ENCODE measurements at places on chromosomes 1 and 21.

- no peak for DNase-seq
Measured at GRCh38 chr21:45433911-45434644, 29.1 kb downstream of the COL18A1 start.

- no peak for DNase-seq
Measured at GRCh38 chr1:89567797-89568196, 43.2 kb downstream of the LRRC8B start.

DNA sequence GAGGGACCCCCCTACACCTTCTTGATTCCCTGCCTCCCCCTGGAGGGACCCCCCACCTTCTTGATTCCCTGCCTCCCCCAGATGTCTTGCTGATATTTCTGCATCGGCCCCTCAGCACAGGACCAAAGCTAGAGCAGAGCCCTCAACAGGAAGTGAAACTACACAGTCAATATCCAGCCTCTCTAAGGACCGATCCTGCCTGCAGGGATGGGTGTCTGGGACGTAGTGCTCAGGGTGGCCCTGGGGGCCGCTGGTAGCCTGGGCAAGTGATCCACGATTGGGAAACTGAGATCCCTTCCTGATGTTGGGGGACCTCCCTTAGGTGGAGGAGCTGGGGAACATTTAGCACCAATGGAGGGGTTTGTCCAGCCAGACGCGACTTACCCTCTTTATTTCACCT lies 3.9 kb upstream of the LEFTY2 start:
- no peak for DNase-seq

- DNase-seq, result no peak
Measured at GRCh38 chr1:65691152-65691900, 101.4 kb upstream of the PDE4B start.

DNA sequence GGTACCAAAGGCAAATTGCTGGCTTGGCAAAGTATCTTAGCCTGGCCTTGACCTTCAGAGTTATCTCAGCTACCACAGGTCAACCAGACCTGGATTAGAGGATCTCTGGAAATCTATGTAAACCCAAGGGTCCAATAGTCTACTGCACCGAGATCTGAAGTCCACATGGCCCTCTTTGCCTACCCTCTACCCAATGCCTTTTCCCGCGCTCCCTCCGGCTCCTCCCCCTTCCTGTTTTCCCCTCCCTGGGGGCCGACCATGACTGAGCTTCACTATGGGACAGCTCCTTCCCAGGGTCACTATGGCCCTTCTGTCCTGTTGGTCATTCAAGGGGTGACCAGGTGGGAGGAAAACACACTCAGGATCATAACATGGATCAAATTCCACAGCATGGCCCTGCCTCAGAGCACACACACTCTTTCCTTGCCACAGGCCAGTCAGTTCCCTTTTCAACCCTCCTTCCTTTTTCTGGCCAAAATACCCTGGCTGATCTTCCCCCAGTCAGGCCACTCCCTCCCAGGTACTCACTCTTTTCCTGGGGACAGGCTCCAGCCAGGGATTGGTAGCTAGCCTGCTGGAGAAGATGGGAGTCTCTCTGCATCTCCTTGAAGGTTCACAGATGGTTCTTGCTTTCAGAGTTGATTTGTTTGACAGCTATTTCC lies 19.1 kb upstream of the TMEM183A start:
- DNase-seq, result no peak

DNA sequence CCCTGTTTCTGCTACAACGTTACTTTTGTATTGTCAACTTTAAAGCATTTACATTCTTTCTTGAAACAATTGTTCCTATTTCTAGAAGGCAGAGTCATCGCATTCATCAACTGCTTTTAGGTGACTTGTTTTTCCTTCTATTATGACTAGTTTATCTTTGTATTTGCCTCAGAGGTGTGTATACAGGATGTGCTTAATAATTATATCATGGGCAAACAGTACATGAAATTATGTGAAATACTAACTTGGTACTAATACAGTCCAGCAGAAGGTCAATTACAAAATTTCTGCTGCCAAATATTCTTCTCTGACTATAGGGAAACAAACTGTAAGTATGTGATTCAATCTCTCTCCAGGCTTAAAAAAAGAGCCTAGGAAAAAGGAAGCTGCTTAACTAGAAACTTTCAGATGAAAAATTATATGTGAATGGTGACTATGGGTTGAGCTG lies 101.6 kb downstream of the C4BPA start:
- no peak for DNase-seq

GRCh38 chr1:167430134-167430848 lies 88.0 kb downstream of the CD247 start:
- no peak for DNase-seq

Data from stimulated activated CD4-positive, alpha-beta T cell treated with anti-CD3 and anti-CD28 coated beads, Interleukin-4, amount 100 ng/mL, for 4 hours (primary cell).